ENCODE measurements at places on chromosomes 5 and 9.

GRCh38 chr9:12723409-12724028, 30.3 kb downstream of the TYRP1 start:
- DNase-seq, result no peak

GRCh38 chr5:153551537-153552079, 61.1 kb downstream of the GRIA1 start:
- no peak for DNase-seq

- DNase-seq, result no peak
These were observed 388.0 kb upstream of the PIK3R1 start for GRCh38 chr5:67827541-67827940.

GRCh38 chr9:34664281-34665066, 2.0 kb upstream of the CCL27 start:
- DNase-seq, result no peak

- DNase-seq, result no peak
These were observed 467.5 kb downstream of the DTWD2 start for GRCh38 chr5:118520771-118521415.

- DNase-seq, result no peak
These were observed 89.9 kb upstream of the CLINT1 start for GRCh38 chr5:157948738-157949410.

DNA sequence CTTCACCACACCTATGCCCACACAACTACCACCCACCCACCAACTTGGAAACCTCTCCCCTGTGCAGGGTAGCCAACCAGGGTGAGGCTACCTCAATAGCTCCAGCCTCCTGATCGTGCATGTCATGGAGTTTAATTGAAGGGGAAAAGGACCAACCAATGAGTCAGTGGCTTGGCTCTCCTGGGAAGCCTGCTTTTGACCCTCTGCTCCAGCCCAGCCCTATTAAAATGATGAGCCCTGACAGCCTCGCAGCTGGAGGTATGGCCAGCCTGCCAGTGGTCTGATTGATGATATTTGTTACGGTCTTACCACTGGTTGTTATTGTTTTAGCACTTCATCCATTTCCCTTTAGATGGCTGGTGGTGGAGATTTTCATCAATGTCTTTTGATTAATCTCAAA, 280.4 kb downstream of the SH3GL2 start:
- no peak for DNase-seq

- no peak for DNase-seq
These were observed at the start of gene GNAQ for GRCh38 chr9:78031444-78031892. TSS of gene GNAQ (minus strand) at chr9:78031811. CDS start at chr9:78031235, 576 bp downstream.

Measured in cortex of kidney (tissue), 1 donor.